ENCODE measurements at places on chromosomes 11 and 22.

GRCh38 chr22:45434981-45435380 lies 21.5 kb downstream of the RIBC2 start:
- DNase-seq = no peak

DNA sequence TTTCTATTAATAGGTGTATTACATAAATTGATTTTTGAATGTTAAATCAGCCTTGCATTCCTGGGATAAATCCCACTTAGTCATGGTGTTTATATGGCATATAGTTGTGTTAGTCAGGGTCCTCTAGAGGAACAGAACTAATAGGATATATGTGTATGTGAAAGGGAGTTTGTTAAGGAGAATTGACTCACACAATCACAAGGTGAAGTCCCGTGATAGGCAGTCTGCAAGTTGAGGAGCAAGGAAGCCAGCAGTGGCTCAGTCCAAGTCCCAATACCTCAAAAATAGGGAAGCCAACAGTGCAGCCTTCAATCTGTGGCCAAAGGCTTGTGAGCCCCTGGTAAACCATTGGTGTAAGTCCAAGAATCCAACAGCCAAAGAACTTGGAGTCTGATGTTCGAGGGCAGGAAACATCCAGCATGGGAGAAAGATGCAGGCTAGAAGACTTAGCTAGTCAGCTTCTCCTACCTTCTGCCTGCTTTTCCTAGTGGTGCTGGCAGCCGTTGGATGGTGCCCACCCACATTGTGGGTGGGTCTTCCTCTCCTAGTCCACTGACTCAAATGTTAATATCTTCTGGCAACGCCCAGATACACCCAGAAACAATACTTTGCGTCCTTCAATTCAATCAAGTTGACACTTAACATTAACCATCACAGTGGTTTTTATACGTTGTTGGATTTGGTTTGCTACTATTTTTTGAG lies 12.9 kb downstream of the SFI1 start:
- no peak for DNase-seq

DNA sequence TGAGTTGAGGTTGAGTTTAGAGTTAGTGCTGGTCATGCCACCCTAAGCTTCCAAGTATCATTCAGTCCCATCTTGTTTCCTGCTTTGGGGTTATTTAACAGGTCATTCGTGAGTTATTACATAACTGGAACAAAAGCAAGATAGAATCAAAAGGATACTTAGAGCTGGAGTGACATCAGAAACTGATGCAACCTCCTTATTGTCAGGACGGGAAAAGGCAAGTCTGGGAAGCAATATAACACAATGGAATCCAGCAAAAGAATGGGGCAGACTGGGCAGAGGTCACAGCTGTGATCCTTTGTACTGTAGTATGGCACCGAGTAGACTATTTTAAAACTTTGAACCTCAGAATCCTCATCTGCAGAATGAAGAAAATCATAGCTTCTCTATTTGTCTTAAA lies 4.4 kb upstream of the PRSS23 start:
- no peak for DNase-seq

DNA sequence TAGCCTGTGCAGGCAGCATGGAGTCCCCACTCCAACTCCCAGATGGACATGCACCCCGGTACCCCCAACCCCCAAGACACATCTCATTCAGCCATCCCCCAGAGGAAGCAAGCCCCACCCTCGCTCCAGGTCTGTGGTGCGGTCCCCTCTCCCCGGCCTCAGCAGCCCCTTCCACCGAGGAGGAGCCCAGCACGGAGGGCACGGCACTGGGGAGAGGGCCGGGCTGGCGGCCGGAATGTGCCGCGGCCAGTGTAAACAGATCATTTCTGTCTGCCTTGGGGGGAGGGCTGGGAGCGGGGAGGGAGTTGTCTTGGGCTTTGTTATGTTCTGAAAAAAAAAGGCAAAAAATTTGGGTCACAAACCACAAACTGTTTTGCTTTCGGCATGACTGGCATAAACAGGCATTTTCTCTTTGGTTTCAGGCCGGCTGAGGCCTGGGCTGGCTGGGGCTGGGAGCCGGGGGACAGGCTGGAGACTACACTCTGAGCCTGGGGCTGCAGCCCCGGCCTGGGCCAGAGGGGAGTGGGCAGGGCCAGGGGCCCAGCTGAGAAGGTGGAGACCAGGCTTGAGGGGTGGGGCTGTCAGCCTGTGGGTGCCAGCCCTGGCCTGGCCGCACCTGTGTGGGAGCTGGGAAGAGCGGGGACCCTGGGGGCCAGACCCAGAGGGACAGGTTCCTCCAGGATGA lies 16.8 kb downstream of the IGF2 start:
- DNase-seq = peak; percentile 56

DNA sequence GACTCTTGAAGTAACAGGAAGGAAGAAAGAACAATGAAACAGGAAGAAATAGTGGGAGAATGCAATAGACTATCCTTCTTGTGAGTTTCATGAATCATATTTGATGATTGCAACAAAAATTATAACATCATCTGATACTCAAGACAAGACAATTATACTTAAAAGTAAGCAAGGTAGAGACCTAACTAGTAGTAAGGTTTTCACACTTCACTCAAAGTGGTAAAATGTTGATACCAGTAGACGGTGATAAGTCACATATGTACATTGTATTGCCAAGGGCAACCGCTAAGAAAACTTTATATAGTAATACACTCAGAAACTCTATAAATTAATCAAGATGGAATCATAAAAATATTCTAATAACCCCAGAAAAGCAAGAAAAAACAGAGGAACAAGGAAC lies 107.8 kb downstream of the CYP2R1 start:
- no peak for DNase-seq

DNA sequence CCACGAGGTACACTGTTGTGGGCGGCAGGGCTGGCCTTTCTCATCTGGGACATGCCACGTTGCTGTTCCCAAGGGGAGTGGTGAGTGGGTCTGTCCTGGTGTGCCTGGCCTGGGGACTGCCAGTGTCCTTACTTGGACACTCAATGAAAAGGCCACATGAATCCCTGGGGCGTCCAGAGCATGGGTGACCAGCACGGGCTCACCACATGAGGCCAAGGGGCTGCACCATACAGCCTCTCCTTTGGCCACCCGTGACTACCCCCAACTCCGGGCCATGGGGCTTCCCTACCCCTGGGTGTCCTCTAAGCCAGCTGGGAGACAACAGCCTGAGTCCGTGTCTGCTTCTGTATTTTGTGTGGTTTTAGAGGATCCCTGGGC lies 20.2 kb upstream of the TXNRD2 start:
- no peak for DNase-seq

- no peak for DNase-seq
Observed at GRCh38 chr11:131658414-131658813, 288.0 kb downstream of the NTM start.

DNA sequence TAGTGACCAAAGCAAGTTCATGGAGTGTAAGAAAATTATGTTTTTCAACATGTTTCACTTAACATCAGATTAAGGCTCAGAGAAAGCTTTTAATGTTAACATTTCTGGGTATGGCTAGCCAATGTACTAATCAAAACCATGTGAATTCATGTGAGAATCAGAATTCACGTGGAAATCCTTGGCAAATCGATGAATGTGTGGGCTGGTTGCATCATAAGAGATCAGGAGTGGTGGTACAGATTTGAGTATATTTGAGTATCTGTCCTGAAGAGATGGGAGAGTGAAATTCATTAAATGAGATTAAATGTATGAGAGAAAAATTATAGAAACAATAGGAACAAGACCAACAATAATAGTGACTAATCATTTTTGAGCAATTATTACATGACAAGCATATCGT lies 638.6 kb upstream of the ANO5 start:
- DNase-seq = no peak

DNA sequence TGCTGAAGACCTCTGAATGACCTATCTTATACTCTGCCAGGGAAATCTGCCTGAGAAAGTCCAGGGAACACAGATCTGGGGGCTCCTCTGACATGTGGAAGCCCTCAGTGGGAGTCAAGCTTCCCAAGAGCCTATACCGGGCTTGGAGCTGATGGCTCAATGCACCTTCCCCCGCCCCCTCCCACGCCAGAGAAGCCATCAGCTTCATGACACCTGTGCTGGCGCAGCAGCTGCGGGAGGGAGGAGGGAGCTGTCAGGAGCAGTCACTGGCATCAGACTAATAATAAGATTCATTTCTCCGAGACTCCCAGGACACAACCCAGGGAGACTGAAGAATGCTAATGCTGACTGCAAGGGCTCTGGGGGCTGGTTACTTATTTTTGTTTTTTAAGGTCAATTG lies 47.8 kb downstream of the SPATA19 start:
- no peak for DNase-seq

- DNase-seq = peak; percentile 98
Observed at GRCh38 chr11:69301455-69302401, 7.8 kb downstream of the MYEOV start.

- no peak for DNase-seq
Observed at GRCh38 chr11:115501893-115502589, 2.2 kb downstream of the CADM1 start.

GRCh38 chr11:119306373-119306890 lies 10.5 kb downstream of the MCAM start:
- DNase-seq = no peak

GRCh38 chr22:24419475-24419850 lies 7.9 kb upstream of the ADORA2A start:
- no peak for DNase-seq

DNA sequence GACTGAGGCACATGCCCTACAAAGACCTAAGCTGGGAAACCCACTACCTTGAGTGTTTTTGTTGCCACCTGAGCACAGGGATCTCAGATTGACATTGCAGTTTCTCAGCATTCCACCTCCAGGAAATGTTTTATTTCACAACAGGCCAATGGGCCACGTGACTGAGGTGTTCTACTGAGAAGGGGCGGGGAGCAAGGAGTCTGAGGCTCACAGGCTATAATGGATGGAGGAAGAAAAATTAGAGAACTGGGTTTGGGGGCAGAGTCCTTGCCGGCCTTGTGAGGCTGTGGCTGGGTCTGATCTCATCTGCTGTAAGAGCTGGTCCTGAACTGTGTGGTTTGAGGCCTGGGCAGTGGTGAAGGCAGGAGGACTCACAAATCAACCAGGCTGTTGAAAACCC lies 40.7 kb downstream of the ZNF202 start:
- DNase-seq = no peak

DNA sequence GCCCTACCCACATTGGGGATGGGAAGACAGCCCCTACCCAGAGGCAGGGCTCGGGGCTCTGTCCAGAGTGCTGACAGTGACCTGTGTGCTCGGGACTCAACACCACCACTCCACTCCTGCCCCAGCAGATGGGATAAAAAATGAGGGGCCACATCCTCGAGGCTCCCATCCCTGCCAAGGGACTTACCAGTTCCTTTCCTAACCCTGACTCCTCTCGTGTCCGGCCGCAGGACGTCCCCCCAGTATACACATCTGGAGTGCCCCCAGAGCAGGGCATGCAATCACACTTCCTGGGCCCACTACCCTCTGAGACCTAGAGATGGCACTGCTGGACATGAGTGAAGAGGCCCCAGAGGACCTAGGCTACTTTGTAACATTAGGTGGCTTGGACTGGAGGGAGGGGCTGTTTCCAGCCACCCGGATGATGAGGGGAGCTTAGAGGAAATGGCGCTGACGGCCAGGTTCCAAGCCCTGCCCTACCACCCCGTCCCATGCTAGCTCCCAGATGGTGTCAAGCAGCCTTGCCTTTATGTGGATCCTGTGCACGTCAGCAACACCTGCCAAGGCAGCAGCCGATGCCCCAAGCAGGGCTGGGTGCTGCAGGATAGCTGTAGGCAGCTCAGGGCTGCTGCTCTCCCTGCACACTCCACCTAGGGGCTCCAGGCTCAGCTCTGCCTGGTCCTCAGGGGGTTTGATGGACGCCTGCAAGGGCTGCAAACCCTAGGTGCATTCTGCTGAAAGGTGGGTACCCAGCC lies 86.6 kb downstream of the DGCR2 start:
- DNase-seq = no peak

- DNase-seq = peak; percentile 41
Observed at GRCh38 chr11:33620423-33621171, 80.0 kb downstream of the C11orf91 start.

DNA sequence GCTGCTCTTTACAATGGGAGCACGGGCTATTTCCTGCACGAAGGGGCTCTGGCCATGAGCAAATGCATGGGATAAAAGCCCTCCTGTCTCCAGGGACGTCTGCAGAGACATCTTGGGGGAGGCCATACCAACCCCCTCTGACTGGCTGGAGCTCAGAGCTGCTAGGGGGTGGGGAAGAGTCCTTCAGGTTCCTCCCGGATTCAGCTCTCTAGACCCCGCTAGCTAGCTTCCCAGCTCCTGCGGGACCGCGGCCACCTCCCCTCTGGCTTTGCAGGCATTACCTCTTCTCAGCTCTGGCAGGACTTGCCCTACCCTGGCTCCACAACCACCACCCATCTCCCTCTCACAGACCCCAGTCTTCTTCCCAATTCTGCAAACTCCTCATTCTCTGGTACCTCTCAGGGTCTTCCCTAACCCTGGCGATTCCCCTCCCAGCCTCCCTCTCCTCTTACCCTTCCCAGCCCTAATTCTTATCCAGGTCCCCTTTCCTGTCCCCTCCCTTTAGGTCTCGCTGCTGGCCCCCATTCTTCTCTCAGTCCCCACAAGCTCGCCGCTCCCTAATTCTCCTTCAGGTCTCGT lies 802 bp downstream of the SYT13 start:
- DNase-seq = no peak

DNA sequence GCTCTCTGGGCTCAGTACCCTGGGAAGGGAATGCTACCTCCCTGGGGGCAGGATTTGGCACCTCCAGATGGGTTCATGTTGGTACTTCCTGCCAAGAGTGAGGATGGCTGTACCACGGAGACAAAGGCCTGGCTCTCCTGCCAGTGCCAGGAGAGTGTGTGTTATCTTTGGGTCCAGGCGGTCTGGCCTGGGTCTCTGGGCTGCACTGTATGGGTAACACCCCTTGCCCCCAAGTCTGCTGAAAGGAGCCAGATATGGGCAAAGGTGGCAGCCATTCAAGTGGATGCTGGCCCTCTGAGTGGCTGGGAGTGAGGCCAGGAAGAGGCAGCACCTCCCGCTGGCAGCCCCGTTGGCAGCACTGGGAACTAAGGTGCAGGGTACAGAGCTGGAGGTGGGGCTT lies 91.5 kb downstream of the NECTIN1 start:
- no peak for DNase-seq

DNA sequence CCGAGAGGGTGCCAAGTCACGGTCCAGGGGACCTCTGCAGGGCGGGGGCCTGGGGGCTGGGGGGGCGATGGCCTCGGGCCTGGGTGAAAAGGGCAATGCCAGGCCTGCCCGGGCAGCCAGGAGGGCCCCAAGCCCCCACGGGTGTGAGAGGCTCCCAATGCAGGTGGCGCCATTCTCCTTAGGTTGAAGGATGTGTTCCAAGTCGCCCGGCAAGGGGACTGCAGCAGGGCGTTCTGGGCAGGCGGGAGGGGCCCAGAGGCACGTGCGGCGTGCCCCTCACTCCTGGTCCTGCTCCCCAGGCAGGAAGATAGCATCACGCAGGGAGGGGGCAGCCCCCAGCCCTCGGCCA lies 730 bp upstream of the TNNI2 start:
- no peak for DNase-seq

GRCh38 chr22:30202531-30203006 lies 44.0 kb downstream of the LIF start:
- DNase-seq = no peak

GRCh38 chr11:95767498-95767897 lies 22.1 kb downstream of the FAM76B start:
- peak; percentile 48 for DNase-seq

- DNase-seq = no peak
Observed at GRCh38 chr11:64765851-64766665, 6.3 kb upstream of the PYGM start.

GRCh38 chr22:27561286-27561904 lies 240.2 kb downstream of the MN1 start:
- DNase-seq = no peak

- no peak for DNase-seq
Observed at GRCh38 chr11:8267831-8268529, 4.3 kb upstream of the LMO1 start.

Measured in EL (cell line).